NCI-H1417 treated with DMSO at 0.1 percent for 48 hours (cell line): ENCODE measurements at places on chromosomes 12 and 14.

GRCh38 chr14:69423279-69423678, 24.8 kb downstream of the SLC39A9 start:
- no peak for DNase-seq

- peak; percentile 6 for DNase-seq
Measured at GRCh38 chr12:5276327-5276880, 155.5 kb upstream of the NTF3 start.

DNA sequence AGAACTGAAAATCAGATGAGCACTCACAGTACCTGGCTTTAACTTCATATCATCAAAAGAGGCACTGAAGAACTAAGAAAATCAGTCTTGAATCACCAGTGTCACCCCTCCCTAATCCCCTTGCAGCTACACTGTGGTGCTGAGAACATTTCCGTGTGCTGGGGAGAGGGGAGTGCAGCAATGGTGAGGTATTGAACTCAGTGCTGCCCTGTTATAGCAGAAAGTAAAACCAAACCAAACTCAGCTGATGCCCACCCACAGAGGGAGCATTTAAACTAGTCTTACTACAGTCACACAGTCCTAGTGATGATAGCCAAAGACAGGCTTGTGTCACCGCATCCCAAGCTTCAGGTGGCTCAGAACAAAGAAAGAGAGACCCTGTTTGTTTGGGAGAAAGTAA, 122.1 kb downstream of the CPNE8 start:
- DNase-seq, result no peak

DNA sequence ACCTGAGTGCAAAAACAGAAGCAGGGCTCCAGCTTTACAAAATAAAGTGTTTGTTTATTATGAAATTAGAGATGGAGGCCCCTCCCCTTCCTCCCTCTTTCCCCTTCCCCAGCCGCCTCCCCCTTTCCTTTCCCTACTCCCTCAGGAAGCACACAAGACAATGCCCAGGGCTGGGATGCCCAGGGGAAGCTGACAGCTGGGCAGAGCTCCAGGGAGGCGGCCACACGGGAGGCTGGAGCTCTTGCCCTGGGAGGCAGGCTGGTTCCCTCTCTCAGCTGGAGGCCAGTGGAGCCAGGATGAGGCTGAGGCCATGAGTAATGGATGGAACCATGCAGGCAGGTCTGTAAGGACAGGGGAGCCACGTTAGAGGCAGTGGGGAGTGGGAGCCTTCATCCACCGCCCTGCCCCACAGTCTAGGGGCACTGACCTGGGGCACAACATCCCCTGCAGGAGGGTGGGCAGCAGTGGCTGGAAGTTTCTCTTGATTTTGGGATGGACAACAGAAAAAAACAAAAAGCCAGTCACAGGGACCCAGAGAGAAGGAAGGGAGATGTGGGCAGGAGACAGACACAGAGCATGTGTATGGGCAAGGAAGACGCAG, 5.1 kb downstream of the PSMB11 start:
- DNase-seq, result no peak

GRCh38 chr12:44812062-44812461, 64.1 kb downstream of the NELL2 start:
- no peak for DNase-seq

GRCh38 chr12:14814014-14814413, at the start of gene SMCO3:
SMCO3 (minus strand) TSS chr12:14814182; CDS start chr12:14806680, 7,502 bp downstream.
- no peak for DNase-seq

GRCh38 chr12:46572644-46573346, 200.2 kb upstream of the SLC38A2 start:
- DNase-seq, result no peak

DNA sequence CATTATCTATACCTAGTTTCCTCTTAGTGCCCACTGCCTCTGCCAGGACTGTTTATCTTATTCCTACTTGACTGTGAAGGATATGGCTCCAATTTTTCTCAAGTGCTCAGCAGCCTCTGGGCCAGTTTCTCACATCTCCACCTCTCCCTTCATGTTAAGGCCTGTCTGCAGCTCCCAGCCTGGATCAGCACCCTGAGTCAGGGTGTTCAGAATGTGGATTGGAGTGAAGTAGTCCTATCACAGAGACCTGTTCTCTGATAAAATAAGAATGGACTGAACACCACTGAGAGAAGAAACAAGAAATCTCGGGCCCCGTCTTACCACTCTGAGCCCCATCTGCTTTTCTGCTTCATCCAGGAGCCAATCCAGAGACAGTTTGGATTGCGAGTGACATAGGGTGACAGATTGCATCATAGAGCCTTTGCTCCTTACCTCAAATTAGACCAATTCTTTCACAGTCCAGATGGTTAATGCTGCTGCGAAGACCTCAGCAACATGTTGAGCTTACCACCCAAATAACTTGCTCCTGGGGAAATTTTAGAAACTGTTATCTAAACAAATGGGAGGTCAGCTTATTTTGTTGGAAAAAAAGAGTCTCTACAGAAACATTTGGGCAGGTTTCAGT, 473.1 kb downstream of the PDZRN4 start:
- no peak for DNase-seq
